ENCODE measurements at places on chromosomes 13 and 19.

- peak; percentile 13 for DNase-seq
Measured at GRCh38 chr13:108033800-108034707, 181.3 kb downstream of the LIG4 start.

DNA sequence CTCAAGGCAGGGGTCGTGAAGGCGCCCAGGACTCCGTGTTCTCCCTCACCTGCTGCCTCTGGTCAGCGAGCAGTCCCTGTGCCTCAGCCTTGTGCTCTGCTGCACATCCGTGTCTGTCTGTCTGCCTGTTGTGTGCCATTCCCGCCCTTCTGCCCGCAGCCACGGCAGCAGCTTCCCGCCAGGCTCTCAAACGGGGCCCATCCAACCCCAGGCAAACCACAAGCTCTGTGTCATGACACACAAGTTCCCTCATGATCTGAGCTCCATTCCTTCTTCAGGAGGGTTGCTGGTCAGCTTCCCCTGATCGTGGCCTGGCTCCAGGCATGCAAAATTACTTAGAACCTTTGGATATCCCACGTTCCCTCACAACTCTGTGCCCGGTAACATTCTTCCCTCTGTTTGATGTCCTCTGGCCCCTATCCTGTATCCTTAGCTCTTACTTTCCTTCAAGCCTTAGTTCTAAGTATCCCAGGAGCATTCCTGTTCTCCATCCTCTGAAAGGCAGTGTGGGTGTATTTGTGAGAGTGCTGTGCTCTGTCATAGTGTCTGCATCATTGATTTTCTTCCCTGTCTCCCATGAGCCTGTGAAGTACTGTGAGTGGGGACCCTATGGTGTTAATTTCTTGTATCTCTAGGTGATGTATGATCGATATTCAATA lies 3.2 kb downstream of the GPR183 start:
- DNase-seq: no peak

DNA sequence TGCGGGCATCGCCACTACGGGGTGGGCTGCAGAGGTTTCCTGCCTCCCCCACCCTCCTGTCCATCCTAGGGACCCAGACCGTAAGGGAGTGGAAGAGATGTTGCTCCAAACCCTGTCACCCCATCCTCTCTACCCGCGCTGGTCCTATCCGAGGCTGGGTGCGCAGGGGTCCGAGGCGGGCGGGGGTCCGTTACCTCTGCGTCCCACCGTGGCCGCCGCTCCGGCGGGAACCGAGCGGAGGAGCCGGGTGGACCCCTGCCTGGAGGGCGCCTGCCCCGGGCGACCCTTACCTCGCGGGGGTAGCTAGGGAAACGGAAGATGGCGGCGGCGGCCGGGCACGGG lies at the start of gene DGKH:
Gene DGKH (plus strand): TSS at position 307 of the 342 bp plus-strand sequence. CDS start 126 bp downstream, outside the sequence.
- no peak for DNase-seq

DNA sequence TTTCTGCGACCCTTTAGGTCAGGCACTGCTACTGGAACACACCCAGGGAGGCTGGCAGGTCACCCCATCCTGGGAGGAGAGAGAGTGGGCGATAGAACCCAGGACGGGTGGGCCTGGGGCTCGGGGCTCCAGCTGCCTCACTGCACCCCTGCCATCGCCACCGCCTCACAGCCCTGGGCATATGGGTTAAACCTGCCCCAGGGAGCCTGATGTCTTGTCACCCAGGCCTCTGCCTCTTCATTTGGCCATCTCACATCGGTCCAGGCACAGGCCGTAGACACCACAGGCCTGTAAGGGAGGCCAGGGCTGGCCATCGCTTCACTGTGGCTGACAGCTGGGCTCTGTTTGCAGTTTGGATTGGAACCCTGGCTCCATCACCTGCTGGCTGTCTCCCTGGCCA lies 10.2 kb downstream of the PRPF31 start:
- no peak for DNase-seq

DNA sequence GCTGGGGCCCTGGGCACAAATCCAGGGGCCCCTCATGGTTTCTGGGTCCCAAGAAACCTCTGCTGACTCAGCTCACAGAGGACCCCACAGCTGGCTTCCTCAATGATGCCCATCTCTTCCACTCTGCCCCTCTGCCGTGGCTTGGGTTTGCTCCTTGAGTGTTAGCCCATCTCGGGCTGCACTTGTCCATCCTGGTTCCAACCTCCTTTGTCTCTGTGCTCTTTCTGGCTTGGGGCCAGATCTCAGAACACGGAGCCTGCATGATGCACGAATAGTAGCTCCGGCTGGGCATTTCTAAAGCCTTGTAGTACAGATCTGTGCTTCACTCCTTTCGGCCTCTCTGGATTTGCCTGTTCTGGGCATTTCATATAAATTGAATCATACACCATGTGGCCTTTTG lies 53.8 kb downstream of the F2RL3 start:
- DNase-seq: no peak
